Aorta (tissue), 5 donors: ENCODE measurements at places on chromosomes 11 and 22.
A peak's percentile ranks its signal among the peaks of the same experiment; 100 is the strongest.

- no peak for DNase-seq
Observed at GRCh38 chr11:11521306-11522002, 100.4 kb downstream of the GALNT18 start.

- DNase-seq = no peak
Observed at GRCh38 chr11:117884994-117885393, 8.5 kb upstream of the FXYD6 start.

DNA sequence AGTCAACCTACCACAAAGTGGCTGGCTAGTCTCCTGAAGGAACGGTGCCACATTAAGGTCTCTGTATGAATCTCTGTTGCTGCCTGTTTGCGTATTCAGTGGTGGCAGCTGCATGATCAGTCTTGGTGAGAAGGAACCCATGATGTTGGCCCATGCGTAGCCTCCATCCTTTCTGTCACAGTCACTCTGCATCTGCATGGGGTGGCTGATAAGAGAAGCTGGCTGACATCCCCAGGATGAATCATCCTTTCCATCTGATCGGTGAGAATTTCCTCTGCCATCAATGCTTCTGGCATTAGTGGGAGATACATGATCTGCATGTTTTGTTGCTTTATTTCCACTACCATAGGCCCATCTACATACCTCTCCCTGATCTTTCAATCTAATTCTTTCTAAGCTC, 199.0 kb upstream of the NECTIN1 start:
- no peak for DNase-seq

DNA sequence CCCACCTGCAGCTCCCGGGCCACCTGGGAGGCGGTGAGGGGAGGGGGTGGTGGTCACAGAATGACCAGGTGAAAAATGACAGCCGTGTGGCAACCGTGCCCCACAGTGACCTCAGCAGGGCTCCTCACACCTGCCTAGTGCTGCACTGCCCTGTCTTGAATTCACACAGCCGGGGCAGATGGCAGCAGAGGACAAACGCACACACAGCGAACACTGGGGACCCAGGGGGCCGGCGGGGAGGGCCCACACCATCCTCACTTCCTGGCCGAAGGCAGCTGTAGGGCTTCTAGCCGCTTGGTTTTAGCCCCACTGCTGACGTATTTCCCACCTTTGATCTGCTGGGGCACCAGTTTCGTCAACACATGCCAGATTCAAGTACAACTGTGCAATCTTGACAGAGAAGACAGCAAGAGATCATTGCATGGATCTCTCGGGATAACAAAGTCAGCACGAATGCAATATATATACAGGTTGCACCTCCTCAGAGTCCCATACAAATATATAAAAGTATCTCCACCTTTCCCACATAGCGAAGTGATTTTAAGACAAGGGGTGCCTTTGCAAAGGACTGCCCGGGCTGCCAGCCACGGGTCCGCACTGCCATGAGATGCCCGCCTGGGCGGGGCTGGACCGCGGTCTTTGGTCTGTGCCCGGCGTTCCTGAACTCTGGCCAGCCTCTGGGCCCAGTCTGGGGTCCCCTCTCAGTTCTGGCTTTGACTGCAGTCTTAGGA, 26.9 kb downstream of the TRMU start:
- peak; percentile 52 for DNase-seq

DNA sequence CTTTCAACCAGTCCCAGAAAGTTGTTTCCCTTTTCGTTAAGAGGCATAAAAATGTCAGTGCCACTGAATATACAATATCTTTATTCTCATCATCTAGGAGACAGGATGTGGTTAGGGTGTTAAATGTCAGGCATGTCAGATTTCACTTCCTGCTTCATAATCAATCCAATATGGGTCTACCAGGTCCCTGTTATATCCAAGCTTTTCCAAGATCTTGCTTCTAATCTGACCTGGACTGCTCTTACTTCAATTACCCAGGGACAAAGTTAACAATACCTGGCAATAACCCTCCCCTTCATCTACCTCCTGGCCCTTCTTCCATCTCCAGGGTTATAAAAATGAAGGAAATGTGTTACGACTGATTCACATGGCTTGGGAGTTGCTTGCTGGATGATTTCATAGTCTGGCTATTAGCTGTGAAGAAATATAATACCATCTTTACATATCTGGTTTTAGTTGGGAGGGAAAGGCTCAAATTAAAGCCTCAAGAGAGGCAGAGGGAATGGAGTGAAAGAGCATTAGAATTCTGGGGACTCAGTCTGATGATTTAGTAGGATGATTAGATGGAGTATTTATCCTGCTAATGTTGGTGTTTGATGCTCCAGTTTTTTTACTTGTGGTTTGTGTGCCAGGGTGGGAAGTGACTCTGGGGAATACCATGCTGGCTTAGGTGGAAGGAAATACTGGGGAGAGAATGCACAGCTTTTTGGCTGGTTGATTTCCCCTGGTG, 534.3 kb downstream of the ETS1 start:
- no peak for DNase-seq

DNA sequence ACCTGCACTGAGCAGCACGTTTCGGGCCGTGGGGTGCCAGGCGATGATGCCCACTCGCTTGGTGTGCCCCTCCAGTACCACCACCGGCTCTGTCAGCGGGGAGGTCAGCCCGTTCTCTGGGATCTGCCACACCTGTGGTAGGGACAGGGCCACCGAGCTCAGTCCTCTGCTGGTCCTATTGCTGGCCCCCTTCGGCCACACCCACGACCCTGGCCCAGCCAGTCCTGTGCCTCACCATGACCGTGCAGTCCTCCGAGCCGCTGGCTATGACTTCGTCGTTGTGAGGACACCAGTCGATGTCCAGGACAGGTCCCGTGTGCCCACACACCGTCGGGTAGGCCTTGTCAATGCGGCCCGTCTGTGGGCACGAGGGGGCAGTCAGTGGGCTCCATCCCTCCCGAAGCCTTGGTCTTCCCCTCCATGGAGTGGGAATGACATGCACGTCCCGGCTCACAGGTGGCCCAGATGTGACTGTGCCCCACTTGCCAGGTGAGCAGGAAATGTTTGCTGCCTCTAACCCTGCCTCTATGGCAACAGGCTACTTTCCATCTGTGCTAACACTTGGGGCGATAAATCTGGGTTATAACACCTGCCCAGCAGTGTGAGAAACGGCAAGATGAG, 1.4 kb downstream of the CORO1B start:
- no peak for DNase-seq

- DNase-seq = no peak
Observed at GRCh38 chr11:34938611-34939010, 22.2 kb downstream of the PDHX start.
